Stimulated activated CD4-positive, alpha-beta T cell treated with anti-CD3 and anti-CD28 coated beads, Interleukin-4, amount 100 ng/mL, for 4 hours (primary cell): ENCODE measurements at places on chromosomes 2 and 18.

DNA sequence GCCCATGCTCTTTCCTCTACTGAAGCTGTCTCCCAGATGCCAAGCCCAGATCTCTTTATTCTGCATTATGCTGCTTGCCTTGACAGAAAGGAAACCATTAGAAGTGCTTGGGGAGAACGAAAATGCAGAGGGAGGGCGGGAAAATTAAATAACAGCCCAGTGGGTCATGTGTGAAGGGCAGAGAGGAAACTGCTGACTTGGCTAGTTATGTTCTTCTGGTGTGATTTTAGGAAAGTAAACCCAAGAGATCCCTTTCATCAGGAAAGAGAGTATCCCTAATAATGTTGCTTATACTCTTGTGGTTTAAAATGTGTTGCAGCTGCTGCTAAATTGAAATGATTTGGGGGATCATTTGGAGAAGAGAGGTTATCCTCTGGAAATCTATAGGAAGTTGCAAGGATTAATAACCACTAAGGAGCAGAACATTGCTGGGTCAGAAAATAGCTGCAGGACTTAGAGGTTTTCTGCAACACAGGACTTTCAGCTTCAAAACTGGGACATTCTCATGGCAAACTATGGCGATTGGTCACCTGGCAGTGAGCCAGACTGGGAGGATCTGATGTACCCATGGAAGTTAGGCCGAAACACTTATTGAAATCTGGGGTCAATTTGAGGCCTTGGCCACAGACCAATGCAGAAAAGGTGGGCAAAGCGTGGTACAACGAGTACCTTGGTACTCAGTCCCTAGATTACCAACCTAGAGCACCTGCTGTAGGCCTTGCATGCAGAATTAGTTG, 172.2 kb downstream of the TMEM247 start:
- DNase-seq: no peak

GRCh38 chr18:46199515-46200147, 95.4 kb downstream of the HAUS1 start:
- DNase-seq: no peak

GRCh38 chr2:68103030-68103708, 40.4 kb upstream of the C1D start:
- DNase-seq: no peak

GRCh38 chr2:48790407-48791170, 35.1 kb upstream of the LHCGR start:
- no peak for DNase-seq

DNA sequence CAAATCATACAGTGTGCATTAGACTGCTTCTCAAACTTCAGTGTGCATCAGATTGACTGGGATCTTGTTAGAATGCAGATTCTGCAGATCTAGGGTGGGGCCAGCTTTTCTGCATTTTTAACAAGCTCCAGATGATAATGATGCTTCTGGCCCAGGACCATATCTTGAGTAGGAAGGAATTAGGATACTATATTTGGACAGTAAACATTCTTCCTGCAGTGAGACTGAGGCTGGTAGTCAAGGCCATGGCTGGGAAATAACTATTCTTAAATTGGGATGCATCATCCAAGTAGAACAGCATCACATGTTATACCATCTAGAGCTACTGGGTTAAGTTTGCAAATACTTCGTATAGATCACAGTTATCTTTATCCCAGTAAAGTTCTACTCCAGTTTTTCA, 28.4 kb upstream of the ARMC9 start:
- DNase-seq: no peak

GRCh38 chr2:209424781-209425470, 1.1 kb downstream of the MAP2 start:
- DNase-seq: no peak

GRCh38 chr18:23126376-23127056, 8.8 kb upstream of the CABLES1 start:
- DNase-seq: no peak

GRCh38 chr18:51660188-51660715, 462.8 kb upstream of the MEX3C start:
- DNase-seq: no peak

- DNase-seq: no peak
These were observed 11.2 kb upstream of the SPRED2 start for GRCh38 chr2:65443509-65444186.

DNA sequence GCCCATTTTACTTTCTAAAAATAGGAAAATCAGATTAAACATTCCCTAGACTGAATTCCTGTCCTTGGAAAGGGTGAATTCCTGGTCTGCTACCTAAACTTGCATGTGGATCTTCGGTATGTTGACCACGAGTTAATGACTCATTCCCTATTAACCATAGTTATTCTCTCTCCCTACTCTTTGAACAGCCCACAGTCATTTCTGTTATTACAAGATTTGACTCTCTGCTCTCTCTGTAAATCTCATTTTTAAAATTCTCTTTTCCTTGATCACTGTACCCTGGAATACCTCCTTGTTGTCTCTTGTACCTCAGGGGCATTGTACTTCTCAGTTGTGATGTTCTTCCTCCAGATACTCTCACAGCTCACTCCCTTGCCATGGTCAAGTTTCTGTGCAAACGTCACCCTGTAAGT, 92.0 kb upstream of the GULP1 start:
- no peak for DNase-seq

- DNase-seq: no peak
These were observed 37.8 kb upstream of the ZNF397 start for GRCh38 chr18:35203067-35203466.

DNA sequence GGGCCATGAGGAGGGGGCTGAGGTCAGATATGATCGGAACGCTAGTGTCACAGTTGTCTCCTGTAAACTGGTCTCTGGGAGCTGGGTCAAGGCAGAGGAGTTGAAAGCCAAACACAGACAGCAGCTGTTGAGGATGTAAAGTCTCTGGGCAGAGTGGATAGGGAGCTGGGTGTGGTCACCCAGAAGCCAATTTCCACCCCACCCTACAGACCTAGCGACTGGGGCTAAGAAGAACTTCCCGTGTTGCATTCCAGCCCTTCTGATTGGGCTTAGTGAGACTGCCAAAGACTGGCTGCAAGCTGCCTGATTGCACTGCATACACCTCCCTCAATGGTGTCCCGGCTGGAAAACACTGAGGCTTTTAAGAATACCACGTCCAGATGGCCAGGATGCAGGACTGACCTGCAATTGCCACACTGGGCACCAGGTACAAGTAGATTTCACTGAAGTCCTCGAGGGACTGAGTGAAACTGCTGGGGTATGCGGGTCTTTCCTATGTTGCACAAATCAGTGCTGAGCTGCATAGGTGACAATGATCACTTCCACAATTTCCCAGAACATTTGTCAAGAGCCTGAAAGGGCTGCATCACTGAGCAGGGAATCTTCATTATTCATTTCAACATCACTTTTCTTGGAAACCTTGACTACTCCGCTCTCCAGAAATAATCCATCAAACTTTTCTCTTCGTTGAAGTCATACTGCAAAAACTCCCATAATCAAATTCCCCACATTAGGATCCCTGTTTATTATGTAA, 43.1 kb upstream of the EML4 start:
- no peak for DNase-seq

GRCh38 chr18:69631281-69631680, 230.6 kb downstream of the DOK6 start:
- no peak for DNase-seq

GRCh38 chr2:197927994-197928393, 123.6 kb downstream of the PLCL1 start:
- no peak for DNase-seq

DNA sequence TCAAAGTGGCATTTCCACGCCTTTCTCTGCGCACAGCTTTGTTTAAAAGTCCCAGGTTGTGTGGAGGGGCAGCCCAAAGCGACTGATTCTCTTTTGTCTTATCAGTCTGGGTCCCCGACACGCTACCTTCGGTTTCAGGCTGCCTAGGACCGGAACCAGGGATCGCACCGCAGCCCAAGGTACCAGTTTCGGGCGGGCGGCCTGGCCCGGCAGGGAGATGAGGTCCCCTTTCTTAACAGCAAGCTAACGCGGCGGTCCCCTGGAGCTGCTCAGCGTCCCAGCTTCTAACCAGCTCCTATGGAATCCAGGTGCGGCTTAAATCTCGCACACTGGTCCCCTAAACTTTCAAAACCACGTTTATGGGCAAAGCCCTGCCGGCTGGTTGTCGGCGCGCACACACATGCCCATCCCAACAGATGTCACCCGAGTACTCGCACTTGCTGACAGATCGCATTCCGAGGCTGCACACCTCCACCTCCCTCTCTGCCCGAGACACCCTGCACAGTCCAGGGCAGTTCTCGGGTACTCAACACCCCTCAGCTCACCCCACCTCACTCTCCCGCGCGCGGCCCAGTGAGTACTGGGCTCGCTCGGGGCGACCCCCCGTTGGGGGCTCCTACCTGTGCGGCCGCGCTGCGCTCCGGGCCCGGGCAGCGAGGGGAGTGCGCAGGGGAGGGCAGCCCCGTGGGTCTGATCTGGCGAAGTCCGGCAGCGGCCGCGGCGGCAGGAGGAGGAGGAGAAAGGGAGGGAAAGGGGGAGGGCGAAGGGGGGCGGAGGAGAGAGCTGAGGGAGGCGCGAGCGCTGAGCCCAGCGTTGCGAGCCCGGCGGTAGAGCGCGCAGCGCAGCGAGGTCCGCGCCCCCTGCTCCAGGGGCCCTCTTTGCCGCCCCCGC, at the start of gene EFEMP1:
TSS of gene EFEMP1 (minus strand) at position 692 of the 891 bp plus-strand sequence. CDS start 1,342 bp downstream, outside the sequence.
- DNase-seq: no peak

DNA sequence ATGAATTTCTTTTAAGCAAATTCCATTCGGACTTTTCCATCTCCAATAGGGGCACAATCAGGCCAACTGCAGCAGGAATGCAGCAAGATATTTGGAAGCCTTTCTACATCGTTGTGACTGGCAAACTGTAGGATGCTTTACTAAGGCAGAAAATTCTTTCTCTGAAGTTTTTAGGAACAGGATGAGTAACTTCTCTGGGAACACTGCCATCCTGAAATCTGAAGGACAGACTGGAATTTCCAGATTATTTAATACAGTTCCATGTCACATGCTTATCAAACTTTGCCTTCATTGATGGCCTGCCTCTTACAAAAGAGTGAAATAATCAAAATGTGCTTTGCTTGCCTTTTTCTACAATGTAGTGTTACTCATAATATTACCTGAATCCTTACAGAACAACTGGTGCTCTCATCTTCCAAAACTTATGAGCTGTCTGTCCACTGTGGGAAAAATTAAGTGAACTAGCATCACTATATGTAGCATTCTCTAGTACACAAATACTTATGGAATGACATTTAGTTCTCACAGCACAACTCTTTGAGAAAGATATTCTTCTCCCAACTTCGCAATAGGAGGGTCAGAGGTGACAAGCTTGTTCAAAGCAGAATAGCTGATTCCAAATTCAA, 32.0 kb upstream of the MAP2 start:
- no peak for DNase-seq

- no peak for DNase-seq
These were observed 395.0 kb upstream of the TCF4 start for GRCh38 chr18:55982992-55983391.

DNA sequence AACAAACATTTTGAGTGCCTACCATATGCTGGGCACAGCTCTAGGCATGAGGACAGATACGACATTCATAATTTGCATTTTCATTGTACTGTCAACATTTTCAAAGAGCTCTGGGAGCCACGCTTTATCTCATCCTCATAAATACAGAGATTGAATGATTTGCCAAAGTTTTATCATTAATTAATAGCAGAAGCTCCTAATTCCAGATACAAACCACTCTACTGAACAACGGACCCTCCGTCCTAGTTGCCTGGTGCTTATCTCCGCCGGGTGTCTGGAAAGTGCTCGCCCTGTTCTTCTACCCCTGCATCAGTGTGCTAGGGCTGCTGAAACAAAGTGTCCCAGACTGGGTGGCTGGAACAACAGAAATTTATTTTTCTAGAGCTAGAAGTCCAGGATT, 23.8 kb downstream of the SERTAD2 start:
- no peak for DNase-seq

GRCh38 chr18:76264198-76264875, 230.7 kb downstream of the ZNF516 start:
- no peak for DNase-seq

- peak; percentile 13 for DNase-seq
These were observed 121.1 kb downstream of the LAMA3 start for GRCh38 chr18:23810396-23810795.

GRCh38 chr2:165839610-165840009, 45.6 kb upstream of the GALNT3 start:
- no peak for DNase-seq

- no peak for DNase-seq
These were observed 11.7 kb upstream of the ANKRD53 start for GRCh38 chr2:70966681-70967080.

DNA sequence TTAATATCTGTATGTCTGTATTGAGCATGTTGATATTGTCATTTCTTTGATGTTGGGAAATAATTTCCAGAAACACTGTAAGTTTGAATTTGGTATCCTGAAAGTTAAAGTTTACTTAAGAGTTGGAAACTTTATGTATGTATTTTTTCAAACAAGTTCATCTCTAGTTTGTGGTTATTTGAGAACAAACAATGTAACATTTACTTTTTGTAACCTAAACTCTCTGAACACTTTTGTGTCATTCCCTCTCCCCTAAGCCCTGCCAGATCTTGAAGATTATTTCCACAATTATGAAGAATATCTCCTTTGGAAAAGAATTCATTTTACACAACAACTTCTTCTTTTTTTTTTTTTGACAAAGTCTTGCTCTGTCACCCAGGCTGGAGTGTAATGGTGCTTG, 24.9 kb downstream of the TDRD15 start:
- DNase-seq: no peak

GRCh38 chr2:205701509-205701908, 19.2 kb downstream of the NRP2 start:
- DNase-seq: no peak

GRCh38 chr2:60629801-60630385, 76.4 kb upstream of the BCL11A start:
- no peak for DNase-seq

GRCh38 chr2:113390124-113390849, 47.2 kb upstream of the ZNG1B start:
- peak; percentile 61 for DNase-seq

- DNase-seq: no peak
These were observed 73.3 kb downstream of the NAB1 start for GRCh38 chr2:190722061-190722759.

- no peak for DNase-seq
These were observed 31.9 kb downstream of the ASB1 start for GRCh38 chr2:238458651-238459050.

DNA sequence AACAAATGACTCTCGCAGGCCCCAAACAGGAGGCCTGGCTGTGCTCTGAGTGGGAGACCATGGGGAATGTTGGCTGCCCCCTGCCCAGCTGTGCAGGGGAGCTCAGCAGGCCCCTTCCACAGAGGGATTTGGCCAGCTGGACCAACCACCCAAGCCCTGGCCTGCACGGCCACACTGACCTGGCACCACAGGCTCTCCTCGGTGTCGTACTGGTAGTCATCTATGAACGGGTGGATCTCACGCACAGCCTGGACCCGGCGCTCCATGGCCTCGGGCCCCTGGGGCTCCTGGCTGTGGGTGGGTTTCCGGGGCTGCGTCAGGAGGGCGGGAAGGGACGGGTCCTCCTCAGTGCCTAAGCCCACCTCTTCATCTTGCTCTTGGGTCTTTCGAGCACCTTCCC, 74.5 kb downstream of the POLR1A start:
- DNase-seq: no peak

- no peak for DNase-seq
These were observed 180.0 kb upstream of the ARL4C start for GRCh38 chr2:234676783-234677450.
